ENCODE measurements at places on chromosomes 2 and 18.
A peak's percentile ranks its signal among the peaks of the same experiment; 100 is the strongest.

- DNase-seq = peak; percentile 31
Measured at GRCh38 chr2:86068136-86068588, 37.5 kb downstream of the POLR1A start.

DNA sequence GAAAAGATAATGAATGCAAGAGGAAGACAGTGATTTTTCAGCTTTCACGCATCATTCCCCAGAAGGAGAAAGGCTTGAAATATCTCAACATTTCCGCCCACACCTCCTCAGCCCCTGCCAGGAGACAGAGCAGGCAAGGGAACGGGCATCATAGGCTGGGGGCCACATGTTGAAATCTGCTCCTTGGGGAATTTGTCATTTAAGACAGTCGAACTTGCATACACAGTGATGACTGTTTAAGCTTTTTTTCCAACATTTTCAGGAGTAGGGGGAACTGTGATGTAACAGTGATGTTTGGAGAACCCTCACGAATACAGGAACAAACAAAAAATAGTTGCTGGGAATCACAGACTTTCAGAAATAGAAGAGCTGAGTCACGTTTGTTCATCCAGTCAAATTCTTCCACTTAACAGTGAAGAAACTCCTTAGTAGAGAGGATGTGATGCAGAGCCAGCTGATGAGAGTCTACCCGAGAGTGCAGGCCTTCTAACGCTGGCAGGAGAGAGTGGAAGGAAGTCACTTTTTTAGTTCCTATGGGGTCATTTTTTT is 266.8 kb downstream of the ALPK2 start:
- no peak for DNase-seq

- no peak for DNase-seq
Measured at GRCh38 chr18:45650321-45650720, 35.0 kb downstream of the SLC14A2 start.

- DNase-seq = peak; percentile 21
Measured at GRCh38 chr18:45774065-45774521, 50.1 kb downstream of the SLC14A1 start.

DNA sequence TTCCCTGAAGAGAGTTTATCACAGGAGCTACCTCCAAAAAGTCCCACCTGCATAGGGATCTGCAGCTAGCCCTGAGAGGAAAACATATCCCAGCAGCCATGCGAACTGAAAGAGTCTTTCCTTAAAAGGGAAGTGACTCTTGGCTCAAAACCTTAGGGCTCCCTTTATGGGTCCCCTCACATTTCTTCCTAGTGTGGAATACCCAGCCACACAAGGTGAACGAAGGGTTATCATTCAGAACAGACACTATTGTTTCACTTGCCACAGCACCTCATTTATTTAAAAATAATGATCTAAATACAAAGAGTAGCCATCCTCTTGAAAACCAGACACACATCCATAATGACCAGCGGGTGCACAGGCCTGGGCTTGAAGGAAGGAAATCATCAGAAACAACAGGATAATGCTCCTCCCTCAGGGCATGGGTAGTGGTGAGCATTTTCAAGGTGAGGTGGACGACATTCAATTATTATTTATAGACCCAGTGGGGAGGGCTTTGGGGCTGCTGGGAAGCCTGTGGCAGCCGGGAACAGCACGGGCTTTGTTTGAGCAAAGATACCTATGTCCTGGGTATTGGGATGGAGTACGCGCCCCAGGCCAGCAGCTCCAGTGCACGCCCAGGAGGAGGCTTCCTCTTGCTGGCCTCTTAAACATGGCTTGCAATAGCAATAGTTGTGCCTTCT is 119.0 kb upstream of the ITGA6 start:
- peak; percentile 17 for DNase-seq

GRCh38 chr18:13578400-13578799 is 148.0 kb downstream of the FAM210A start:
- DNase-seq = no peak

DNA sequence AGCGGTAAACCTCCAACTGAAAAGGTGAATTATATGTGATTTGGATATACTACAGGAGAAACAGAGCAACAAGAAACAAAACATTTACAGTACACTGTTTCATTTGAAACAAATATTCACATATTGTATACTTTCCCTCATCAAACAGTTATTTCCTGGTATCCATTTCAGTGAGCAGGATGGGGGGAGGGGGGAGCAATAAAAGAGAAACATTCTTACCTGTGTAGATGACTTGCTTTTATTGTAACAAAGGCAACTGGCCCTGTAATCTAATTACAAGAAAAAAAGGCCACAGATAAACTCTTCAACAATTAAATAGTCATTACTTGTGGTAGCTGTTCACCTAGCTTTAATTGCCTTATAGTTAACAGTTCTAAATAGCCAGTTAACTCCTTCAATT is 3.9 kb upstream of the PPP1CB start:
- DNase-seq = peak; percentile 30

DNA sequence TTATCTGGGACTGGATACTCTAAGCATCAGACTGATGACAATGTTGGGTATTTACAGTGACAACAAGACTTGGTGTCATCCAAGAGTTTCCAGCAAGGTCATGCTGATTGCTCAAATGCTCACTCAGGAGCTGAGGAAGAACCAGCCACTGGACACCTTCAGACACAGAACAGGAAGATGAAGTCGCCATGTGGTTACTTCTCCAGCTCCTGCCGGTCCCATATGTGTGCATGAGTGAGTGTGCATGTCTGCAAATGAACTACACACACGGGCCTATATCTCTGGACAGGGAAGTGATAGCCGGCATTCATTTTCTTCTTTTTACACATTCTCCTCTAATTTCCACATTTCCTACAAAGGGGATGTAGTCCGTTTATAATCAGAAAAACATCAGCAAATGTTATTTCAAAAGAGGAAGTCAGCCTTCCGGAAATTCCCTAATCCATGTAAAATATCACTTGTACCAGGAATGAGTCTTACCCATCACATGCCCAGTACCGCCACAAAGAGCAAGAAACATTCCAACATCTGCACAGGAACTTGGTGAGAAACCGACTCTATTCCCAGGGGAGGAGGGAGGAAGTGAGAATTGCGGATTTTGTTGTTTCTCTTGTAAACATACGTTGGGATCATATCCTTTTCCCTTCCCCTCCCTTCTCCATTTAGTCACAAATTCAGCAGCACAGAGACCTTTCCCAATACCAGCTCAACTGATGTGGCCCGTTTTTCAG is 10.8 kb downstream of the RFX8 start:
- DNase-seq = no peak

GRCh38 chr18:51162617-51163016 is 34.9 kb downstream of the MEX3C start:
- no peak for DNase-seq

GRCh38 chr18:39675368-39675767 is 2109.8 kb upstream of the CELF4 start:
- no peak for DNase-seq

- DNase-seq = no peak
Measured at GRCh38 chr2:127382831-127383230, 4.9 kb downstream of the MAP3K2 start.

GRCh38 chr2:127389778-127390435 is 2.1 kb upstream of the MAP3K2 start:
- no peak for DNase-seq

DNA sequence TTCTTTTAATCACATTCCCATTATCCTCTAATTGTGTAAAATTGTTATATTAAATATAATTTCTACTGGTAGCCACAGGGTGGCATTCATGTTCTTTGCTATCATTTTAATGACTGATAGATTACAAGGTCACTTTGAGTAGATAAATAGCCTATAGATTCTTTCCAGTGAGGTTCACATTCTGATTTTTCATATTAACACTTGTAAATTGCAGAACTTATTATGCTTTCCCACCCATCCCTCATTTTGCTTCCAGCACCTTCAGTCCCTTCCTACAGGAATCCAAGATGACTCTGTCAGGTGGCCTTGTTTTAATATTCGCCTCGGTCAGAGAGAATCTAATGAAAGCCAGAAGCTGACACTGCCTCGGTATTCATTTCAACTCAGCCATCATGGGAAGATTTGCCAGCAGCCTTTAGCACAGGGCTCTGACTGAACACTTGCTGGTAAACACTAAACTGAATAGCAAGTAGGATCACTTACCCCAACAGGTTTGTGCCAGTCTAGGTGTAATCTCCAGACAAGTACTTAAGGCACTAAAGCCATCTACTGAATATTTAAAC is 101.2 kb upstream of the FSHR start:
- DNase-seq = peak; percentile 33

DNA sequence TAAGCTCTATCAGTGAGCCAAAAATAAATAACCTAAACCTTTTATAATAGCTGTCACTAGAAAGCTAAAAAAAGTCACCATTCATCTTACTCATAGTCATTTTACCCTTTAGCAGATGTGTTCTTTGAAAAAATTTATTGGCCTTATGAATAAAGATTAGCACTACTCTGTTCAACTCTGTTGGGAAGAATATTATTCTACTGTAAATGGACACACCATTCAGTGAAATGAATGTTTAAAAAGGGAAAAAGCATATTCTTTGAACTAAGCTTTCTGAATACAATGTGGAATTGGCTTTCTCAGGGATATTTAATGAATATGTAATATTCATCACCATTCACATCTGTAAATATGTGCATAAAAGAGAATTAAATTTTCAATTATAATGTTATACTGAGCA is 422.0 kb downstream of the CBLN2 start:
- peak; percentile 23 for DNase-seq

- DNase-seq = no peak
Measured at GRCh38 chr18:51029378-51029693, 677 bp upstream of the SMAD4 start.

- DNase-seq = no peak
Measured at GRCh38 chr2:226609366-226609765, 190.3 kb downstream of the IRS1 start.

DNA sequence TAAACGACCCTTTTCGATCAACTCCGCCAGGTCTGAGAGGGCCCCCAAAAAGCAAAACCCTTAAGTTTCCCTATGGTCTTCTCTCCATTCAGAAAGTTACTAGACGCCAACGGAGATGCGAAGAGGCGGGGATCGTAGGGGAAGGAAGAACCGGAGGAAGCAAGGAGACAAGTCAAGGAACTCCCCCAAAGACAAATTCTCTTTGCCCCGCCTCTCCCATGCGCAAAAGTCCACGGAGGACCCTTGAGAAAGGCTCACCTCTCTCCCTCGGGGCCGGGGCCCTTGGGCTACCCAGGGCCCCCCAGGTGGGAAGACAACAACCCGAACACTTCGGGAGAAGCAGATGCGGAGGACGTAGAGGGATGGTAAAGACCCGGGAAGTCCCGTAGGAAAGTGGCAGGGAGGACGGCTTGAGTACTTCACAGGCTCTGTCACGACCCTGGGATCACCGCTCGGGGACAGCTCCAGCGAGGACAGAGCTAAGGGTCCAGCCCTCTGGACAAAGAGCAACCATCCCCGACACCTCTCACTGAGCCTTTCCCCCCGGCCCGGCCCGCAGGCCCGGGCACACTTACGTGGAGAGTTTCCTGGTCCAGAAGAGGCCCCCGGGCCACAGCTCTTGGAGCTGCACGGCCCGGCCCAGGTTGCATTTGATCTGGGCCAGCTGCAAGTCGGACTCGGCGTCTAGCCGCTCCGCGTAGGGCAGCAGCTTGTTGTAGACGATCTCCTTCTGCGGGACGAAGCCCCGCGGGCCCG is 647 bp downstream of the PSME4 start:
- DNase-seq = peak; percentile 67

DNA sequence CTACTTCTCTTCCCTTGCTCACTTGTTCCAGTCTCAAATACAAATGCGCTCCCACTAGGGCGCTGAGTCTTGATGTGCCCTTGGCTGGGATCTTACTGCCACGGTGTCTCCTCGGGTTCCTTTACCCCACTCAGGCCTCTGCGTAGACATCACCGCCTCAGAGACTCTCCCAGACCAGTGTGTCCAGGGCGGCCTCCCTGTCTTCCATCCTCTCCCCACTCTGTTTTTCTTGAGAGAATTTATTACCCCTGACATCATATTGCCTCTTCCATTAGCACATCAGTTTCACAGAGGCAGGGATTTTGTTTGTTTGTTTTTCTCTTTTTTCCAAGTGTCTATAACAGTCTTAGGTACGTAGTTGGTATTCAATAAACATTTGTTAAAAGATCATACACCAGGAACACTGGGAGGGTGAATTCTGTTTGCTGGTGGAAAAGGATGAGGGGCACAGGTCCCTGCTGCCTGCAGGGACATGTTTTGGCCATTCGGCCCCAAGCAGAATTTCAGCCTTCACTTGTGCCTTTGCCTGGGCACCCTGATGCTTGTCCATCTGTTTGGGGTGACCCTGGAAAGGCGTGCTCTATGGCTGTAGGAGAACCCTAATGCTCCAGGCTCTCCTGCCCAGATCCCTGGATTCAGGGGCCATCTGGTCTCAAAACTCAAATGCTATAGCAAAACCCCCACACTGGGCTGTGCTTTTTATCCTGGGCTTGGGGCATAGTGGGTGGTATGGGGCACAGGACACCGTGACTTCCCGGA is 55.0 kb downstream of the RPL37A start:
- no peak for DNase-seq

DNA sequence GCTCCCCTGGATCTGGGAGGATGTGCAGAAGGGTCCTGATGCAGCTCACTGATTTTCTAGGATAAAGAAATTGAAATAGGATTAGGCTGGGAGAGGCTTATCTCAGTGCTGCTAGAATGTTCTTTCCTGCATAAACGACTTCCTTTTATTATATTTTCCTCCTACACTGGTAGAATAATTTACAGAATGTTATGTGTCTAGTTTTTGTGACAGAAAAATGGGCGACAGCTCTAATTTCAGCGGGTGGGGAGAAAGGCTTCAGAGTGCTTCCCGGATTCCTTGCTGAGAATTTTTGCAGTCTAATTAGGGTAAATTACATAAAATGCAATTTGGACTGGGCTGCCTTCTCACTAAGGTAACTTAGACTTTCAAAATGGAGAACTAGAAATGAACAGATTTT is 66.2 kb downstream of the SKA1 start:
- DNase-seq = no peak

GRCh38 chr2:70941701-70942100 is 6.0 kb downstream of the ATP6V1B1 start:
- DNase-seq = no peak

- DNase-seq = no peak
Measured at GRCh38 chr2:74199871-74200305, 1.5 kb downstream of the MTHFD2 start.

- no peak for DNase-seq
Measured at GRCh38 chr18:62018759-62019041, 125.9 kb upstream of the RNF152 start.

DNA sequence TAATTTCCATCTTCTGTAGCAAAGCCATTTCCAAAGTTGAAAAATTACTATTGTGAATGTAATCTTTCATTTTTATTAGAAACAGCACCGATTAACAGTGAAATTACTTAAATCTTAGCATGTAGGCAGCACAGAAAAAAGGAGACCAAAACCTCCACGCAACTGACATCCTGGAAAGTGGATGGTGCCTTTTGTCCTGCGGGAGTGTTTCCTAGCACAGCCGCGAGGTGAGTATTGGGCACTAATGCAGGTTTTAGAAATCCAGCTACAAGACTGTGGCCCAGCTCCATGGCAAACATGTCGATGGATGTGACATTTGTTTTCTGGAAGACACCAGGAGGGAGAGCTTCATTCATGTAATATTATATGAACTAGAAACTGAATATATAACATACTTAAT is 86.9 kb downstream of the MBP start:
- DNase-seq = no peak

Measured in NCI-H2081 (cell line).